ENCODE measurements at places on chromosomes 2 and 18.

- no peaks in the 10 kb centered on the region for H3K4me1 ChIP-seq
- H3K27ac ChIP-seq, result no peak overlapping the region
- no peaks in the 10 kb centered on the region for H3K36me3 ChIP-seq
- H3K4me3 ChIP-seq, result no peak overlapping the region
Measured at GRCh38 chr2:118240276-118240675, 152.0 kb downstream of the INSIG2 start.

- no peaks in the 10 kb centered on the region for H3K27me3 ChIP-seq
- DNase-seq, result no peak
- H3K27ac ChIP-seq, result no peak overlapping the region
- H3K36me3 ChIP-seq, result no peaks in the 10 kb centered on the region
- H3K4me3 ChIP-seq, result no peak overlapping the region
- peaks cover 9% of the 10 kb centered on the region for H3K4me1 ChIP-seq
Measured at GRCh38 chr2:233011268-233011650, 1.8 kb downstream of the NGEF start.

DNA sequence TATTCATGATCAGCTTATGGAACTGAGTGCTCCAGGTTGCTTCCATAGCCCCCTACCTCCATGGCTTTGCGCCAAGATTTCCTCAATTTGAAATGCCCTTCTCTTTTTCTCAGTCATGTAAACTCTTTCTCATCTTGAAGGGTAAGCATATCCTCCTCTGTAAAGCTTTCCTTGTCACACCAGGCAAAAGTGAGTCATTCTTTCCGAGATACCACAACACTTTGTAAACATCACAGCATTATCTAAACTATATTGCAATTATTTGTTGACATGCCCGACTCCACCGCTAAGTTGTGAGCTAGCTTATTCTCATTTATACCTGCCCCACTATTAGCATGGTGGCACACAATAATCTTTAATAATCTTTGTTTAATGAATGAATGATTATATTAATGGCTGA, 419.5 kb upstream of the CHST9 start:
- H3K36me3 ChIP-seq, result no peaks in the 10 kb centered on the region
- H3K27me3 ChIP-seq, result no peaks in the 10 kb centered on the region
- no peaks in the 10 kb centered on the region for H3K4me1 ChIP-seq
- DNase-seq, result no peak
- H3K4me3 ChIP-seq, result no peak overlapping the region

DNA sequence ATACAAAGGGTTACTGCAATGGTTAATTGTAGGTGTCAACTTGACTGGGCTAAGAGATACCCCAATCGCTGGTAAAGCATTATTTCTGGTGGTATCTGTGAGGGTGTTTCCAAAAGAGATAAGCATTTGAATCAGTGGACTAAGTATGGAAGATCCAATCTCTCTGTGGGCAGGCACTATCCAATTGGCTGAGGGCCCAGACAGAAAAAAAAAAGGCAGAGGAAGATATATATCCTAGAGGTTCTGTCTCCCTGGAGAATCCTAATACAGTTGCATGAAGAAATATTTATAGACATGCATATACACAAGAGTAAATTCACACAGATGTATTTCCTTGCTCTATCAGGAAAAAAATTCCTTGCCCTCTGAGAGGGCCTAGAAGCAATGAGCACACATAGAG, 43.9 kb downstream of the TBC1D8 start:
- no peak overlapping the region for H3K4me3 ChIP-seq
- H3K4me1 ChIP-seq, result no peaks in the 10 kb centered on the region
- DNase-seq, result no peak
- no peaks in the 10 kb centered on the region for H3K36me3 ChIP-seq
- no peaks in the 10 kb centered on the region for H3K27me3 ChIP-seq

GRCh38 chr2:169300636-169301530, 61.5 kb downstream of the LRP2 start:
- no peak overlapping the region for H3K4me3 ChIP-seq
- no peaks in the 10 kb centered on the region for H3K27me3 ChIP-seq
- no peaks in the 10 kb centered on the region for H3K36me3 ChIP-seq
- no peak for DNase-seq
- H3K27ac ChIP-seq, result no peak overlapping the region

DNA sequence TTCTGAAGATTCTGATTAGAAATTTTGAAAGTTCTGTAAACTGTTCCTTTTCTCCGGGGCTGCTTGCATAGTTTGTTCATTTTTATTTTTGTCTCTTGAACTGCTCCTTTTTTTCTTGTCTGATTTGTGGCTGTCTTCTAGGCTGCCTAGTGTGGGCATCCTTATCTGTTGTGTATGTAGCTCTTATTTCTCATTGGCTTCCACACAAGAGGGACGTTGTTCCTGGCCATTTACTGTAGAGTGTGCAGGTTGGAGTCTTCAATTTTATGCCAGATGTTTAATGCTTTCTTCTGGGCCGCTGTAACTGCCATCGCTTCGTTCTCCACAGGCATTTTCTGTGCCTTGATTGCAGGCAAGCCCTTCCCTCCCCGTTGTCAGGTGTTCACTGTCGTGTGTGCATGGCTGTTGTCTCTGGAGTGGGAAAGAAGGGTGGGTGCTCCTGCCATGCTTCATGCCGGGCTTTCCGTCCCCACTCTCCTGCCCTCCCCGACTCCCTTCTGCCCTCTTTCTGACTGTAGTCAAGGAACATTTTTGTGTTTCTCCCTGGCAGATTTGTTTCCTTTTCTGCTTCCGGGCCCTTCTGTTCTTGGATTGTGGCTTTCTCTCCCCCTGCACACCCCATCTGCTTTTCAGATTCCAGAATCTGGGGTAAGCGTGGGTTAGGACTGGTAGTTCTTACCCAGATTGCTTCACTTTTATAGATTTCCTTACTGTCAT, 15.5 kb downstream of the CEP192 start:
- H3K27me3 ChIP-seq, result no peaks in the 10 kb centered on the region
- peaks cover 56% of the 10 kb centered on the region for H3K36me3 ChIP-seq
- DNase-seq, result peak; percentile 25
- H3K4me1 ChIP-seq, result peaks cover 12% of the 10 kb centered on the region
- peak overlapping the region; percentile 50 for H3K27ac ChIP-seq

DNA sequence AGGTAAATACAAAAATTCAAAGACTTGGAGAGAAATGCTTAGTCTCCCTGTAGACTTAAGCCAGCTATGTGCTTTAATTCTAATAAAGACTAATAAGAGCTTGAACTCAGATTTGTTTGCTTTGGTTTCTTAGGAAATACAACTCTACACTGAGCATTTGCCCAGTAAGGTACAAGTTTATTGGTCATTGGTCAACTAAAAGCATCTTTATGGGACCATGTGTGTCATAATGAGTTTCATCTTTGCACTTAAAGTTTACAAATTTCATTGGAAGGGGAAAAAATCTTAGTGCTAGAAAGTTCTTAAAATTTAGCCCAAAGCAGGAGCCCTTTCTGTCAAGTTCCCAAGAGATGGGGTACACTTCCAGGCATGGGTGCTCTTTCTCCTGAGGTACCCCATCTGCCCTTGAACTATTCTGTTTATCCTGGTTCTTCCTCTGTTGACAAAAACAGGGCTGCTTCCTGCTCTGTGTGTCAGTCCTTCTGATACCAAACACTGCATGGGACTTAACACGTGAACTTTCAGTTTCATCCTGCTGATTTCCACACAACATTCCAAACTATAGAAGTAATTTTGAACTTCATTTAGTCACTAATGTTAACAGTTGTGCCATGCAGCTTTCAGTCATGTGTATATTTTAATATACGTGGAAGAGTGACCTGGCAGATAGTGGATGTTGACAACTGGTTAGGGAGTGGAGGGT, 200.2 kb downstream of the TPGS2 start:
- H3K27me3 ChIP-seq, result no peaks in the 10 kb centered on the region
- no peak for DNase-seq
- H3K4me1 ChIP-seq, result no peaks in the 10 kb centered on the region
- H3K27ac ChIP-seq, result no peak overlapping the region

DNA sequence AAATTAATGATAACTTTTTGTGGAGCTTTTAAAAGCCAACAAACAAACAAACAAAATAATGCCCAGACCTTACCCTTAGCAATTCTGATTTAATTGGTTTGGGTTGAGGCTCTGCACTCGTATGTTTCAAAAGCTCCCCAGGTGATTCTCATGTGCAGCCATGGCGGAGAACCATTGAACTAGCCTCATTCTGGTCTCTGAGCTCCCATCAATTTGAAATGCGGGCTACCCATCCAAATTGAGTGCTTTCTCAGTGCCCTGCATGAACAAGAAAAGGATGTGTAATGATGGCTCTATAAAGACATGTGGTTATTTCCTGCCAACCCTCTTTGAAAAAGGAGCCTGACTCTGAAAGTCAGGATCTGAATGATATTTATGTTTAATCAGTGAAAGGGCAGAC, 8.2 kb downstream of the MXD1 start:
- no peak overlapping the region for H3K4me3 ChIP-seq
- DNase-seq, result no peak
- H3K27me3 ChIP-seq, result no peaks in the 10 kb centered on the region
- H3K36me3 ChIP-seq, result peaks cover 23% of the 10 kb centered on the region

DNA sequence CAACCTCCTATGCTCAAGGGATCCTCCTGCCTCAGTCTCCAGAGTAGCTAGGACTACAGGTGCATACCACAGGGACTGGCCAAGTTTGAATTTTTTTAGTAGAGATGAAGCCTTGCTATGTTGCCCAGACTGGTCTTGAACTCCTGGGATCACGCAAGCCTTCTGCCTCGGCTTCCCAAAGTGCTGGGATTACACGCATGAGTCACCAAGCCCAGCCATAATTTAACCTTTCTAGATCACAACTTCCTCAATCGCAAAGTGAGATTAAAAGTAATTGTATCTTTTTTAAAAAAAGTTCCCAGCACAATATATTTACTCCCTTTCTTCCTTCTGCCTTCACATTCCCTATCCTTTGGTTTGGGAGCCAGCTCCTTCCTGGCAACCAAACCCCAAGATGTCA, 5.8 kb upstream of the PPP1CB start:
- peaks cover 15% of the 10 kb centered on the region for H3K4me1 ChIP-seq
- no peak overlapping the region for H3K4me3 ChIP-seq
- no peak overlapping the region for H3K27ac ChIP-seq
- no peaks in the 10 kb centered on the region for H3K36me3 ChIP-seq

DNA sequence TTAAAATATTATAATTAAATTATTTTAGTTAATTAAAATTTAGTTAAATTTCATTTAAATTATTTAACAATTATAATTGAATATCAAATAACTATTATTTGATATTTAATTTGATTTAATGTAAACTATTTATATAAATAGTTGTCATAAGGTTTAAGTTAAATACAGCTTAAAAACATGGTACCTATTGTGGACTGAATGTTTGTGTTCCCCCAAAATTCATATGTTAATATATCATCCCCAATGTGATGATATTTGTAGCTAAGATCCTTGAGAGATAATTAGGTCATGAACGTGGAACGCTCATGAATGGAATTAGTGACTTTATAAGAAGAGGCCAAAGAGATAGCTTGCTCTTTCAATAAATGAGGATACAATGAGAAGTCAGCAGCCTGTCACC, 505.7 kb upstream of the LRATD1 start:
- H3K27ac ChIP-seq, result no peak overlapping the region
- H3K27me3 ChIP-seq, result no peaks in the 10 kb centered on the region
- H3K36me3 ChIP-seq, result no peaks in the 10 kb centered on the region

DNA sequence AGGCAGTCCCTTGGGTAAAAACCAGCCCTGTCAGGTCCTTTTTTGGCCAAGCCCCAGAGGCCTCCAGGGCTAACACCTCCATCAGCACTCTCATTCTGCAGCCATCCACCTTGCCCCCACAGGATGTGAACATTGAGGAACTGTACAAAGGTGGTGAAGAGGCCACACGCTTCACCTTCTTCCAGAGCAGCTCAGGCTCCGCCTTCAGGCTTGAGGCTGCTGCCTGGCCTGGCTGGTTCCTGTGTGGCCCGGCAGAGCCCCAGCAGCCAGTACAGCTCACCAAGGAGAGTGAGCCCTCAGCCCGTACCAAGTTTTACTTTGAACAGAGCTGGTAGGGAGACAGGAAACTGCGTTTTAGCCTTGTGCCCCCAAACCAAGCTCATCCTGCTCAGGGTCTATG, 7.3 kb downstream of the IL1F10 start:
- peaks cover 6% of the 10 kb centered on the region for H3K4me1 ChIP-seq
- H3K27me3 ChIP-seq, result no peaks in the 10 kb centered on the region
- peak; percentile 9 for DNase-seq
